Esophagus muscularis mucosa (tissue), 4 donors: ENCODE measurements at places on chromosomes 1 and 21.
A peak's percentile ranks its signal among the peaks of the same experiment; 100 is the strongest.

DNA sequence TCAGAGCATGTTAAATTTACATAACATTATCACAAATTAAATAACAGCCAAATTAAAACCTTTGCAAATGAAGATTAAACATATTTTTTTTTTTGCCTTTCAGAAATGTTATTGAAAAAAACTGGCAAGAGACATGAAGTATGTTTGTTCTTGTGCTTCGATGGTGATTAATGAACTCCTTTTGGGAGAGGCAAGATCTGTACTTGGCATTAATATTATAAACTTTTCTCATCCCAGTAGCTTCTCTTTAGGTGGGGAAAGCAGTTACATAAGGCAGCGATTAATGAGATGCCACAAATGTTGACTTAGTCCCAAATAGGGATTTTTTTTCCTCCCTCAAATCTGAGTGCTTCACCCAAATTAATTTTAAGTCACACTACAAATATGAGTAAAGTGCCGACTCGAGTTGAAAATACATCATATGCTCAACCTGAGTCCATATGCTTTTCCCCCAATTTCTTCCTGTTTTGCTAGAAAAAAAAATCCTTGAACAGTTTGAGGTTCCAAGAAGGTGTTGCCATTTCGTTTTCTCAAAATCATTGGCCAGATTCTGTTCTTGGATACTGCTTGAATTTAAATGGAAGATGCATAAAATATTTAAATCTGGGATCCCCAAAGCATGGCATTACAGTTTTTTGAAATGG is 294.5 kb downstream of the VAV3 start:
- no peak for DNase-seq

GRCh38 chr1:1989102-1989542 is 14.5 kb downstream of the CFAP74 start:
- no peak for DNase-seq

- DNase-seq = no peak
Observed at GRCh38 chr1:153465811-153466636, 5.6 kb upstream of the S100A7 start.

DNA sequence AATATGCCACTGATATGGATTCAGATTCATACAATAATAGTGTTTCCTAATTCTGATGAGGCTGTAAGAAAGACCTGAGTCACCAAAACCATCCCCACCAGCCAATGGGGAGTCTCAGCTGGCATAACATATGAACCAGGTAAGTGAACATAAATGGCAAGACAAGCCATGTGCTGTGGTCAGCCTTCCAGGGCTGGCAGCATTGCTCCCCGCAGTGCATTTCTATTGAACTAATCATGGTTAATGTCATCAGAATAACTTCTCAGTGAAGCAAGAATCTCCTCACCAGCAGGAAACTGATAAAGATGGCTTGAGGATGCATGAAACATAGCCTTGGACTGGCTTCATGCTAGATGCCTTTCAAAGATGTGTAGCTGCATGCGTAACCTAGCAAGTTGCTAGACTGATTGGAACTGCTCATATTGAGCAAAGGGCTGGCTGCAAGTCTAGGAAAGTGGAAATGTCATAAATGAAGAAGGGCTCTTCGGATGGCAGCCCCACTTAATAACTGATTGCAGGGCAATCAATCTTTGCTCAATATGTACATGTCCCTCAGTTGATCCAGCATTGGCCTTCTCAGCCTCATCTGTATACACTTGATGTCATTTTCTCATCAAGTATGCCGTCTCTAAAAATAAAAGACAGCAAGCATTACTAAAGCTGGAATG is 88.0 kb downstream of the NTNG1 start:
- no peak for DNase-seq

GRCh38 chr1:211925016-211925415 is 94.5 kb upstream of the LPGAT1 start:
- DNase-seq = no peak

DNA sequence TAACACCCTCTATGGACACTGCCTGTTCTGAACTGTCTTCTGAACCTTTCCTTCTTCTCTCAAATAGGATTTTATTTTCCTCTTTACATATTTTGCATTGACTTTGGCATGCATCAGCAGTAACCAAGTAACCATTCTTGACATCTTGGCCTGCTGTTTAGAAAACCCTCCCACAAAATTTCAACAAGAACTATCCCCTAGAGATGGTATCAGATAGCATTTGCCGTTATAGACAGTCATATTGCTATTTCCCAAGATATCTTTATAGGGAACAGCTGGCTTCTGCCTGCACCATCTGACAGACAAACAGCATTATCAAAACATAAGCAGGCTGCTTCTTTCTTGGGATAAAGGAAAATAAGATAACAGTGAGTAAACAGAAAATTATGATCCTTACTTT is 54.7 kb downstream of the LHX8 start:
- no peak for DNase-seq

GRCh38 chr1:226281058-226281457 is 27.9 kb downstream of the LIN9 start:
- no peak for DNase-seq

GRCh38 chr1:185291652-185292051 is 25.4 kb downstream of the IVNS1ABP start:
- no peak for DNase-seq

- DNase-seq = peak; percentile 75
Observed at GRCh38 chr1:221884821-221885220, 142.9 kb upstream of the DUSP10 start.

DNA sequence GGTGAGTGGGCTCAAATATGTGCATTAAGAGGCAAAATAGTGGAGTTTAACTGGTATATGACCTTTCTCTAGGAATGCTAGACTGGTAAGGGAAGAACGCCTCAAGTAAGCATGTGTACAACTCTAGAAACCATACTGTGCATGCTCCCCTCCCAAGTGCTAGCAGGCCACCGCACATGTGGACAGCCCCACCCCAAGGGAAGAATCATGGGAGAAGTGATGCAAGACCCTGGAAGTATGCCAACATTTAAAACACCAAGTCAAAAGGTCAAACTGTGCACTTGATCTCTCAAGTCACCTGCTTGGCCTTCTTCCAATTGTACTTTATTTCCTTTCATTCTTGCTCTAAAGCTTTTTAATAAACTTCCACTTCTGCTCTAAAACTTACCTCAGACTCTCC is 120.4 kb downstream of the WDR3 start:
- no peak for DNase-seq

- no peak for DNase-seq
Observed at GRCh38 chr1:91007827-91008226, 14.0 kb downstream of the ZNF644 start.

DNA sequence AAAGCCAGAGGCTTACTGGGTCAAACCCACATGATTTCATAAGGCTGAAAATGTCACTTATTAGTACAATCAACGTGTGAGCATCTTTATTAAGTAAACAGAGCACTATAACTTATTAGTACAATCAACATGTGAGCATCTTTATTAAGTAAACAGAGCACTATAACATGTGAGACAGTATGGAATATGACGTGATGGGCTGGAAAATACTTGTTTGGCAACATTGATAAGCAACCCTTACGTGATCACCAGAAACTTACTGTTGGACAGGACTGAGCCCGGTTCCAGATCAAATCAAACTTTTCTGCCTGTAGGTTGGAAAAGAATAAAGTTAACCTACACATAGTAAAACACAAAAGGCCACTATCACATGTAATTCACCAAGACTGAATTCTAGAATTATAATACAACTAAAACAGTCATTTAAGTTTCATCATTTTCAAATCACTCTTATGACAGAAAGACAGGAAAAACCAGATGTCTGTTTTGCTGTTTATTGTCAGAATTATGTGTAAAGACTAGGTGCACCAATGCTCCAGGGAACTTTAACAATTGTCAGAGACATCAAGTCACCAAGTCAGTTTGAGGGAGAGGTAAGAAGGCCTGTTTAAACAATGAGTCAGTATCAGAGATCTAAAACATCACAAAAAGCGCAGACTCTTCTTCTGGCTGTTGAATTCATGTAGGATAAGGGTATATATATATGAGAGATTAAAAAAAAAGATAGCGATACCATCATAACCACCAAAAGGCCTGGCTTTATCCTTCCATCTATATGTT is 15.7 kb downstream of the ATPAF1 start:
- DNase-seq = no peak

DNA sequence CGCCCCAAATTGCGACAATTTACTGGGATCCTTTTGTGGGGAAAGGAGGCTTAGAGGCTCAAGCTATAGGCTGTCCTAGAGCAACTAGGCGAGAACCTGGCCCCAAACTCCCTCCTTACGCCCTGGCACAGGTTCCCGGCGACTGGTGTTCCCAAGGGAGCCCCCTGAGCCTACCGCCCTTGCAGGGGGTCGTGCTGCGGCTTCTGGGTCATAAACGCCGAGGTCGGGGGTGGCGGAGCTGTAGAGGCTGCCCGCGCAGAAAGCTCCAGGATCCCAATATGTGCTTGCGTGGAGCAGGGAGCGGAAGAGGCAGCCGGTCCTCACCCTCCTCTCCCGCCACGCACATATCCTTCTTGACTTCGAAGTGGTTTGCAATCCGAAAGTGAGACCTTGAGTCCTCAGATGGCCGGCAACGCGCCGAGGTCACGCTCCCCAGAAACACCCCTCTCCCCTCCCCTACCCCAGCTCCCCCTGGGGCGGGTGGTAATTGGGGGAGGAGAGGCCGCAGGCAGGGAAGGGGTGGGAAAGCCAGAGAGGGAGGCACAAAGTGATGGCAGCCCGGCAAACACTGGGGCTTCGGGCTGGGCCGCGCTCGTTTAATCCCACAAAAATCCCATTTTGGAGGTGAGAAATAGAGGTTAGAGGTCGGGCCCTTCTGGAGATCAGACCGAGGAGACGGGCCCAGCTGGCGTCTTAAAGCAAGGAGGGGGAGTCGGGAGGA is 6.2 kb downstream of the SIM2 start:
- no peak for DNase-seq

GRCh38 chr1:211386921-211387320 is 60.3 kb downstream of the TRAF5 start:
- DNase-seq = no peak

DNA sequence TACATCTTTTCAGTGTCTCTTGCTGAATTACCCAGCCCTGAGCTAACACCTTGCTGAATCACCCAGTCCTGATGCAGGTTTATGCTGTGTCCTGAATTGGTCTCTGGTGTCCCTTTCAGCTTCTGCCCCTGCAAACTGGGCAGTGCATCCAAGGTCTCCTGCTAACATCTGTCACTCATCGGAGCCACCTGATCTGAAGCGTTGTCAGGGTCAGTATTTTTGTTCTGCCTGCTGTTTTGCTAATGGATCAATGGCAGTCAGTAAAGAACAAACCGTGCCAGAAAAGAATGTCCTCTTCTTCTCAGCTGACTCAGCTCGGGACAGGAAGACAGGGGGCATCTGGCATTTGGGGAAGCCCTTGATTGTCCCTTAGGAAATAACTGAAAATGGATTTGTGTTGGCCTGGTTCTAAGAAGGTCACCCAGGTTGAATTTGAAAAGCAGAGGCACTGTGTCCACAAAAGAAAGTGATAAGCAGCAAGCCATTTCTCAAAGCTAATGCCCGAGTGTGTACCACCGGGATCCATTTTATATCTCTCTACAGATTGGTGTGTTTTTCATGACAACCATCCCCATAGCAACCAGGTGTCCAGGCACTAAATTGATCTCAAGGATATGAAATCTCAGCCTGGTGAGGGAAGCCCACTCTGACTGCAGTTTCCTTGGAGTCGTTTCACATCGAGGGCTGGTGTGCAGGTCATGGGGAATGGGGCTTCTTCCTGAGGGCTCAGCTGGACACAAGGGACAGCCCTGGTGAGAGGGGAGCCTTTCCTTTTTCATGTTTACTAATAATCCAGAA is 109.7 kb upstream of the IRF2BP2 start:
- DNase-seq = no peak

DNA sequence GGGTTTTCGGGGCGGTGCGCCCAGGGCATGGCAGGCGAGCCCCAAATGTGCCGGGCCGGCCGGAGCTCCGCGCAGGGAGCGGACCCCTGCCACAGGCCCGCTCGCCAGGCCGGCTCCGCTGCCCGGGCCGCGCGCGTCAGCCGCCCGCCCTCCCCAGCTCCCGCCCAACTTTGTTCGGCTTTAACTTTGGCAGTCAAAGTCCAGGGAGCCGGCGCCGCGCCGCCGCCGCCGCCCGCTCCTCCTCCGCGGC is 488 bp downstream of the SLC35D1 start:
- no peak for DNase-seq
